ENCODE measurements at places on chromosomes 4 and X. TPM values are rescaled to one million over a fixed set of nuclear protein-coding genes. Genes with fewer than 3 reads are reported as not detected.

CT45A10 gene
- not detected for total RNA-seq

FAM114A1 gene
- 167 TPM for total RNA-seq

NAA11 gene
- total RNA-seq: not detected

RNF175 gene
- total RNA-seq: not detected

ARHGAP6 gene
- 0.47 TPM for total RNA-seq

NAT8L gene
- total RNA-seq: 0.09 TPM

P2RY4 gene
- total RNA-seq: 0.09 TPM

SLC34A2 gene
- total RNA-seq: not detected

BANK1 gene
- total RNA-seq: under 0.01 TPM

SATL1 gene
- not detected for total RNA-seq

Measured in endothelial cell of coronary artery (primary cell).